ENCODE measurements at places on chromosomes 7 and 10.
A peak's percentile ranks its signal among the peaks of the same experiment; 100 is the strongest.

DNA sequence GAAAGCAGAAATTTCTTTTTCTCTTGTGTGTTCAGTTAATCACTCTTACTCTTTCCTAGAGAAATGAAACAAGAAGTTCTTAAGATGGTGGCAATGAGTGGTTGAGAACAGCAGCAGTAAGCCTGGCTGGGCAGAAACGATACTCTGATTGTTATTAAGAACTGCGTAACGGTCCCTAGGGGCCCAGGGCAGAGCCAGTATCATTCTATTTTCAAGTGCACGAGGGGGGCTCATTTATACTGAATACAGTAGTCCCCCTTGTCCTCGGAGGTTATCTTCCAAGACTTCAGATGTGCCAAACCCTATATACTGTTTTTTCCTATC, 64.9 kb downstream of the EEPD1 start:
- DNase-seq, result no peak

- no peak for DNase-seq
These were observed 43.8 kb downstream of the TCERG1L start for GRCh38 chr10:131267814-131268095.

GRCh38 chr10:74361678-74362077, 210.7 kb downstream of the ADK start:
- no peak for DNase-seq

- DNase-seq, result peak; percentile 69
These were observed 60.7 kb downstream of the CD36 start for GRCh38 chr7:80699045-80699638.

- no peak for DNase-seq
These were observed 15.7 kb upstream of the FLNC start for GRCh38 chr7:128814499-128814898.

- no peak for DNase-seq
These were observed 31.6 kb downstream of the CSTF2T start for GRCh38 chr10:51667678-51668335.
